T-helper 1 cell treated with Interleukin-12 subunit alpha and Interleukin-12 subunit beta and Interleukin-4 antibody, amounts not matched to agents 30 ng/mL and 1 ng/mL, for 36 hours (primary cell): ENCODE measurements at places on chromosomes 2 and 18. TPM values are rescaled to one million over a fixed set of nuclear protein-coding genes. Genes with fewer than 3 reads are reported as not detected.

The SKA1 gene
- 23.7 and 27.0 TPM in 2 replicates for total RNA-seq

The TFCP2L1 gene
- total RNA-seq: not detected in 2 replicates

The TMEM17 gene
- total RNA-seq: not detected in 2 replicates

The KYNU gene
- not detected in 2 replicates for total RNA-seq

The EMILIN1 gene
- total RNA-seq: 1.4 and 1.7 TPM in 2 replicates

The WIPF1 gene
- 587 and 588 TPM in 2 replicates for total RNA-seq

The ARHGAP25 gene
- total RNA-seq: 153 and 156 TPM in 2 replicates

The MC5R gene
- 0.15 TPM in 1 of 2 replicates, not detected in the other for total RNA-seq
